Chondrocyte (in vitro differentiated cells): ENCODE measurements at places on chromosomes 16 and 17.

GRCh38 chr17:30926516-30926915 is 4.8 kb downstream of the ADAP2 start:
- DNase-seq = no peak

GRCh38 chr17:34312080-34312479 is 7.2 kb upstream of the CCL8 start:
- DNase-seq = no peak

DNA sequence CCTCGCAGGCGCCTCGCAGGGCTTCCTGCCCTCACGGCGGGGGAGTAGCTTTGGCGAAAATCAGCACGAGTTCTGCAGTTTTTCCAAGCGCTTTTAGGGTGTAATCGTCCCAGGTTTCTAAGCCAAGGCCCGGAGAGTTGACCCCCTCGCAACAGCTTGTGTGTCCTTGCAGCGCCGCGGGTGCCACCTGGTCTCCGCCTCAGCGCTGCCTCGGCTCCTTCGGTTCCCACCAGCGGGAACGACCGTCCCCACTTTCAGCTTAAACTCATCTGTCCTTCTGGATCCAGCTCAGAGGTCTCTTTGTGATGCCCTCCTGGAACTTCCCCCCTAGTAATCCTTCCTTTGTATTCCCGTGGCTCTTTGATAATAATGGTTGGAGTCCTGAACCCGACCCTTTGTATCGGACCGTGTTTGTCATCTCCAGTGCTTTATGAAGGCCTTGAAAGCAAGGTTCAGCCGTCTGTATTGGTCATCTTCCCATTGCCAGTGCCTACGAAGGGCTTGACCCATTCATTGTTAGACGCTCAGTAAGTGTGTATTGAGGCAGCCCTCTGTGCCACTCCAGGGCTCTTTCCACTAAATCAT is 858 bp upstream of the SMARCE1 start:
- DNase-seq = no peak

GRCh38 chr17:30379303-30379902 is 676 bp downstream of the CPD start:
- no peak for DNase-seq

DNA sequence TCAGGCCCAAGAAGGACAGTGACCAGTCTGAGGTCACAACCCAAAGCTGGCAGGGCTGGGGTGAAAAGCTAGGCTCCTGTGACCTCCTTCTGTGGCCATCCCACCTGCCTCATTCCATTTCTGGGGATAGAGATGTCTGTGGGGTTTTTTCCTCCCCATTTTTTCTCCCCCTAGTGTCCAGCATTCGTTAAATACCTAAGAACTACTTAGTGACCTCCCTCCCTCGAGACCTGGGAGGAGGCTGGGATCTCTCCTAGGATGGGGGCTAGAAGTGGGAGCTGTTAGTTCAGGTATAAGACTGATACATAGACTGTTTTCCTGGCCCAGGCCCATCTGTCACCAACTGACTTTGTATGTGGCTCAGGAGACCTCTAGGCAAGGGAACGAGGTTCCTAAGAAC is 20.5 kb upstream of the STAC2 start:
- no peak for DNase-seq

DNA sequence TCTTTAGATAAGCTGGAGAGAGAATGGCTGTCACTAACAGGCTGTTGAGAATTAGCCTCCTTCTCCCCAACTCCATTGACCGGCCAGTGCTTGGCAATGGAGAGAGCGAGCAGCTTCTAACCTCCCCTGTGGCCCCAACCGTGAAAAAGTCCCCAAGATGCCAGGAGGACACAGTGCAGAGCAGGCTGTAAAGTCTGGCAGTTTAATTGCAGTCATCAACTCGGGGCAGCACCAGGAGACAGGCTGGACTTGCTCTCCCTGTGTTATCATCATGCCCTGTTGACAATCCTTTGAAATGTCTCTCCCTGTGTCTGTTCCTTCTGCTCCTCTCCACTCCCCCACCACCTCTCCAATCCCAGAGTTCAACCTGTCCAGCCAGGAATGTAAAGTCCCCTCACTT is 705 bp upstream of the CDRT4 start:
- no peak for DNase-seq

GRCh38 chr16:66295213-66295612 is 71.3 kb upstream of the CDH5 start:
- DNase-seq = no peak

DNA sequence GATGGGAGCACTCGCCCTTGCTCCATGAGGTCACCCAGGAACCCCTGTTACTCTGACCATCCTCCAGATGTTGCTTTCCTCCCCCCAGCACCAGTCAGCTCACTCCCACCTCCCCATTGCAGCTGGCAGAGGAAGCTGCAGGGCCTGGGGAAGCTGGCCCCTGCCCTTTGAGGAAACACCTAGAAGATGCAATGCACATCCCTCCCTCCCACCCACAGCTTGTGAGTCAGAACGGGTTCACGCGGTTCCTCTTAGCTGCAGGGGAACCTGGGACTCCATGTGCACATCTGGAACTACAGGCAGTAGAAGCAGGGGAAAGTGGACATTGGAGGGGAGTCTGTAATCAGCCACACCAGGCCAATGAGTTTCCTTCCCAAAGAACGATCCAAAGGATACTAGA is 96.9 kb downstream of the KATNIP start:
- no peak for DNase-seq

DNA sequence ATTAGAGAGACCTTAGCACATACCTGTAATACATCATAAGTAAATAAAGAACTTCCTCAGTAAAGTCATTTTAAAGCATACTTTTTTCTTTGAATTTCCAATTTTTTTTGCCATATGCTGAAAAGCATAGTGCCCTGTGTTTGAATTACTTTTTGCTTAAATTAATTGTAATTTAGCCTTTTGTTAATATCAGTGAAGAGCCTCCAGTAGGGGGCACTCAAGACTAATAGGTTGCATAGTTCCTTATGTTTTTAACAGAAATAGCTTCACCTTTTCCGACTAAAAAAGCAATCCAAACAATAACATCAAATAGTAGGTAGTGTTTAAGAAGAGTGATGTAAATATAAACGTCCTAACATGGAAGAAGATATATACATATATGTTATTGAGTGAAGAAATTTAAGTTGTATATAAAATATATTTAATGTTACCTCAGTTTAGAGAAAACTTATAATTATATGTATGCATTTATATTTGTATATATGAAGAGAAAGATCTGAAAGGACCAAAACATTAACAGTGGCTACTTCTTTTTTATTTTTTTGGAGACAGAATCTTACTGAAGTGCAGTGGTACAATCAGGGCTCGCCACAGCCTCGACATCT is 18.6 kb downstream of the RAD51C start:
- no peak for DNase-seq

GRCh38 chr16:89257281-89257731 is 39.8 kb downstream of the ZNF778 start:
- no peak for DNase-seq

- DNase-seq = no peak
Observed at GRCh38 chr16:48434653-48435317, 49.6 kb upstream of the SIAH1 start.

DNA sequence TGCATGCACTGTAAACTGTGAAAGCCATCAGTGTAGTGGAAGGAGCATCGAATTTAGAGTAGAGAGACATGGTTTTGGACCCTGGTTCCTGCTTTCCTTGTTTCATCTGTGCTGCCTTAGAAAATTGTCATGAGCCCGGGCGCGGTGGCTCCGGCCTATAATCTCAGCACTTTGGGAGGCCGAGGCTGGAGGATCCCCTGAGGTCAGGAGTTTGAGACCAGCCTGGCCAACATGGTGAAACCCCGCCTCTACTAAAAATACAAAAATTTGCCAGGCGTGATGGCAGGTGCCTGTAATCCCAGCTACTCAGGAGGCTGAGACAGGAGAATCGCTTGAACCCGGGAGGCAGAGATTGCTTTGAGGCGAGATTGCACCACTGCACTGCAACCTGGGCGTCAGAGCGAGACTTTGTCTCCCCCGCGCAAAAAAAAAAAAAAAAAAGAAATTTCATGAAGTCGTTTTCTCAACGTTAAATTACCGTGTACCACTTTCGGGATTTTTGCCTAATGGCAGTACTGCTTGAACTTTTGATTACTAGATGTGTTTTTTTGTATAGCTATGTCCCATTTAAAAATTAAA is 912 bp downstream of the COQ7 start:
- no peak for DNase-seq

- DNase-seq = no peak
Observed at GRCh38 chr16:2228161-2228824, 4.9 kb downstream of the E4F1 start.

DNA sequence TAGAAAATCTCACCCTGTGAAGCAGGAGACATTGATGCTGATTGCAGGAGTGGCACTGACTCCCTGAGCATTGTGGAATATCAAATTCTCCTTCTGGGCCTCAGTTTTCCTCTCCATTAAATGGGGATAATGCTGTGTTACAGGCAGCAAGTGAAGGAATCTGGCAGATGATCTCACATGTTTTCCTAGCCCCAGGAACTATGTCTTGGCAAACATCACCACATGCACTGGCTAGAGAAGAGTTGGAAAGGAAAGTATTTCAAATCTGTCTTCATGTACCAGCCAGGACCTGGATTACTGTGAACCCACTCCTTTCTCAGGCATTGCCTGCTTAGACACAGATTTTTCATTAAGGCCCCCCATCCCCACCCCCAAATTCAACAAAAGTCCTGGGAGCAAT is 13.6 kb upstream of the CCL8 start:
- DNase-seq = no peak

- DNase-seq = peak; percentile 97
Observed at GRCh38 chr17:78186692-78187595, at the start of the genes AFMID and TK1. Gene AFMID (plus strand): TSS chr17:78187362. CDS start chr17:78187371, 9 bp downstream. Gene TK1 (minus strand): TSS chr17:78187052. CDS start chr17:78186994, 58 bp downstream.

- DNase-seq = peak; percentile 46
Observed at GRCh38 chr17:27532269-27533263, 76.3 kb downstream of the KSR1 start.

DNA sequence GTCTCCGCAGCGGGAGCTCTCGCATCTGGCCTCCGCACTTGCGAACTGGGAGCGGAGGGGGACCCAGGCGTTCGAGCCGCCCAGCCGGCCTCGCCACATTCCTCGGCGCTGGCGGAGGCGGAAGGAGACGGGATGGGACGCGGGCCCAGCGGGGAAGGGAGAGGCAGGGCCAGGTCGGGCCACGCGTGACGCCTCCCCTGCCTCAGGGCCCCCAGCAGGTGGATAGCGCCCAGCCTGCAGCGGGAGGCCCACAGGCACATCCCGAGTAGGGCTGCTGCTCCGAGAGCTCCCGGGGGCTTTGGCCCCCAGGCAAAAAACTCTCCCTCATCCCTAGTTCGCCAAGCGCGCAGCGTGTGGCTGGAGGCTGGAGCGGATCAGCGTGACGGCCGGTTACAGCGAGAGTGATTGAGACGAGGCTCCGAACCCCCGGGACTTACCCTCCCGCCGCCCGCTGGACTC is 800 bp downstream of the PLEKHH3 start:
- DNase-seq = no peak

GRCh38 chr16:85863384-85863774 is 35.6 kb upstream of the IRF8 start:
- peak; percentile 19 for DNase-seq

DNA sequence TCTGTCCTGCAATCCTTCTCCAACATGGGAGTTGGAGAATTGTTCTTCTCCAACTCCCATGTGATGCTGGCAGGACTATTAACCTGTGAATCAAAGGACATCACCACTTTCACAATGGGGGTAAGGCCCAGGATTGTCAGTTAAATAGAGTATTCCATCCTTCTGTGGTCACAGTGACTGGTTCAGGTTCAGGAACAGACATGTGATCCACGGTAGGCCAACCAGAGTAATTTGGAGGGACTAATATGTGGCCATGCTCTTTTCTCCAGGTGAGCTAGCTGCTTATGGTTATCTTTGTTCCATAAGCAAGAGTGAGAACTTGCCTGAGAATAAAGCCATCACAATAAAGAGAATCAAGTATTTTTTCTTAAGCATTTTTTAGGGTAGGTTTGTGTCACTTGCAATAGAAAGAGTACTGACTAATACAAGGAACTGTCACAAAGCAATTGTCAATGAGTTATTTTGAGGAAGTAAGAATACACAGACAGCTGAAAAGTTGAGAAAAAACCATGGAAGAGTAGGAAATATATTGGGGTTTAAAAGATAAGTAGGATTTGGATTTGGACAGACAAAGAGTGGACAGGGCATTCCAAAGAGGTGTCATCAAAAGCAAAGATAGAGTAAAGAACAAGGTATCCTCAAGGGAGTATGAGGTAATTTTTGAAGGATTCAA is 63.4 kb downstream of the BRIP1 start:
- DNase-seq = no peak

- no peak for DNase-seq
Observed at GRCh38 chr17:14092808-14093207, 23.5 kb downstream of the COX10 start.

DNA sequence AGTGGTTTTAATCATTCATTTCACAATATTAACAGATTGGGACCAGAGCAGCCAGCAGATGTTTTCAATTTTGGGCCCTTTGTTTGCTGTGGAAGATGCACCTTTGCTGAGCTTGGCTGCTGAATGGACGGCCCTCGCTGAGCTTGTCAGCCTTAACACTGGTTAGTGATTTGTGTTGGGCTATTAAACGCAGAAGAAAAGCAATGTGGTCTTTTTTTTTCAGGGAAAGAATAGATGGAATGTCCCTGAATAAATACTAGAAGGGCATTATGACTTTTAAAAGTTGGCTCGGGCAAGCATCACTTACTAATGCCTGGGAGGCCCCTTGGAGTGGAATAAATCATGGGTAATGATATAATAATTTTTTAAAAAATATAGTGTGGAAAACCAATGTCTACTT is 297.0 kb downstream of the MAP2K6 start:
- no peak for DNase-seq

DNA sequence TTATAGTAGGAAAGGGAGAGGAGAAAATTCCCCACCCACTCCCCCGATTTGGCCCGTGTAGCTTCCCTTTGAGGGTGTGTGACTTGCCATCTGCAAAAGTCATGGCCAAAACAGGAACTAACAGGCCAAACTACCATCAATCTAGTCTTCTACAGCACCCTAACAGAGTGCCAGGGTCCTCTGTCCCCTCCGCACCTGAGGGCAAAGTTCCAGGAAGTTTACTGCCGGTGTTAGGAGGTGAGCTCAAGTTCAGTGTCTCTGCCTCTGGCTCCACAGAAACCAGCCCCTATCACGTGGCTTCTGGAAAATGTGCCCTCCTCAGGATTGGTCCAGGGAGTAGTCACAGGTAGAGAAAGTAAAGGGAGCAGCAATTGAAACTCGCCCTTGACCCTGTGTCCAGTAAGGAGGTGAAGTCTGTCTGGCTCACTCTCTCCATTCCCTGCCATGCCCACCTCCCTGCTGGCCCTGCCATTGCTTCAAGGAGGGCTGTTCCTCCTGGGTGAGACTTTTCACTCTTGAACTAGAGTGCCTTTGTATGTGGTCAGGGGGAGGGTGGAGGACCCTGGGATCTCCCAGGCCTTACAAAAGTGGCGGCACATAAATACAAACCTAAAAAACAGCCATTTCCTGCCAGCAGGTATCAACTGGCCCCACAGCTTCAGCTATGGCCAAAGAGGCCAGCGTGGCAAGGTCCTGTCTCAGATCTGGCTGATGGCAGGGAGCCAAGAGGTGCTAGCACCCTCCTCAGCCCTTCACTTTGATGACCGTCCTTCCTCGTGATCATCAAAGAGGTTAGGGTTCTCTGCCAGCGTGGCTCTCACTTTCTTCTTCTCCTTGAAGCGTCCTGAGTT is 5.3 kb downstream of the PRR15L start:
- no peak for DNase-seq
